Right ventricle myocardium inferior (tissue), 1 donor: ENCODE measurements at places on chromosomes 7 and 10.

- no peak for DNase-seq
Observed at GRCh38 chr10:6840766-6841165, 260.7 kb upstream of the PRKCQ start.

- DNase-seq = no peak
Observed at GRCh38 chr7:35818513-35818912, 17.7 kb downstream of the SEPTIN7 start.

- DNase-seq = no peak
Observed at GRCh38 chr7:2894118-2894940, 50.2 kb upstream of the GNA12 start.

- DNase-seq = no peak
Observed at GRCh38 chr10:104509981-104510380, 131.1 kb upstream of the SORCS3 start.

- DNase-seq = no peak
Observed at GRCh38 chr7:121322460-121322859, 6.3 kb upstream of the WNT16 start.
